ENCODE measurements at places on chromosomes 12 and 14.

DNA sequence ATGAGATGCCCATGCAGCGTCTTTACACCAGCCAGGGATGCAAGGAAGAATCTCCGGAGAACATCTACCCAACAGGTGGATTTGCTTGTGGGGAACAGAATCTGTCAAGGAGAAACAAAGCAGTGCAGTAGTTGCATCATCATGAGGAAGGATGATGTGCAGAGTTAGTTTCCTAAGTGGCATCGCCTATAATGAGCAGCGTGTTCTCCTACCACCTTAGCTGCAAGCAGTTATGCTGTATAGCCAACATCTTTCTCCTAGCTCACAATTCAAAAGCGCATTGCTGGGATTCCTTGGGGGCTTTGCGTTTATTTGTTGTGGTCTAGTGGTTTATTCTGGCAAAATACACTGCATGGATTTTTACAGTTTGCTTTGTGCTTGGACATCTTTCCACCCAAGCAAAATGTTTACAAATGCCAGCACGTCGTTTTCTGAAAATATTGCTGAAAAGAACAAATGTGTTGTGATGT is 233.0 kb downstream of the RGS6 start:
- no peak for DNase-seq

- DNase-seq, result no peak
Measured at GRCh38 chr12:68163560-68164081, 4.1 kb upstream of the IFNG start.

- DNase-seq, result no peak
Measured at GRCh38 chr14:74401504-74402241, 24.3 kb downstream of the SYNDIG1L start.

DNA sequence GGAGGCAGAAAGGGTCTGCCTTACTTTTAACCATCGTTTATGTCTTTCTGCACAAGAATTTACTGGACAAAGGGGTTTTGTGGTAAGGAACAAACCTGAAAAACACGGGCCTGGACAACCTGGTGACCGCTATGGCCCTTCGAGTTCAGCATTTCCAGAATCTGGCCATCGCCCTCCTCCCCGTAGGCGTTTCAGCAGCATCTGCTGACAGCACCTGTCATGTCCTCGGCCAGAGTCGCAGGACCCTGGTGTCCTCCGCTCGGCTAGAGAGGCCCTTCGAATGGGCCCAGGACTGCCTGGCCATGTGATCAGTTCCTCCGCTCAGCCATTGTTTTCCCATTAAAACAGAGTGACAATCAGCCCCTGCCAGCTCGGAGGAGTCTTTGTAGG is 142.8 kb upstream of the FKBP4 start:
- no peak for DNase-seq

GRCh38 chr12:14395074-14395778 is 29.7 kb downstream of the ATF7IP start:
- no peak for DNase-seq

DNA sequence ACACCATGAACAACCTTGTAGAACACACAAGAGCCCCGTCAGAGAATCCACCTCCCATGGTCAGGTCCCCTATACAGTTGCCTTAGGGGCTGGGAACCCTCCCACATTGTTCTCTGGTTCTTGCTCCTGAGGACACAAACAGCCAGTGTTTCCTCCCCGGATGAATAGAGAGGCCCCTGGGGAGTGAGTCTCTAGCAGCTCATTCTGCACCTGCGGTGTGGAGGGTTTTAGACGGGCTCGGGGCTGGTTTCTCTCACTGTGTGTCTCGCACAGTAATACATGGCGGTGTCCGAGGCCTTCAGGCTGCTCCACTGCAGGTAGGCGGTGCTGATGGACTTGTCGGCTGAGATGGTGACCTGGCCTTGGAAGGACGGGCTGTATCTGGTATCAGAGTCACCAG is 1052.1 kb downstream of the TMEM121 start:
- DNase-seq, result no peak

GRCh38 chr12:43636725-43637463 is 84.9 kb upstream of the ADAMTS20 start:
- DNase-seq, result no peak

GRCh38 chr12:26346736-26347135 is 151.4 kb downstream of the SSPN start:
- no peak for DNase-seq

DNA sequence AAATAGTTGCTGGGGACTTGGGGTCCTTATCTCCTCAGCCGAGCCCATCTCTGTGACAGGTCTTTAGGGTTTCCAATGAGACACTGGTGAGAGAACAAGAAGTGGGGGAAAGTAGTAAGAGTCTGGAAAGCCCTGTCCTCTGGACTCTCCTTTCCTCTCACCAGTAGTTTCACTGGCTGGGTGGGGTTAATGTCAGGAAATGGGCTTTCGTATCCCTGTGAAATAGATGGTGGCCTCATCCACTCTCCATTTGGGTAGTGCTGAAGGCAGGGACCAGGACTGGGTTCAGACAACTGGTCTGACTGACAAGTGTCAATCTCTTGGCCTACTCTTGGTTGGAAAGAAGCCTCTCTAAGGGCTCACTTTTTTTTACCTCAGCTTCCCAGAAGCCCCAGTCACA is 7.5 kb downstream of the ZNF385A start:
- DNase-seq, result no peak

- no peak for DNase-seq
Measured at GRCh38 chr14:56120091-56120691, 2.0 kb downstream of the PELI2 start.

DNA sequence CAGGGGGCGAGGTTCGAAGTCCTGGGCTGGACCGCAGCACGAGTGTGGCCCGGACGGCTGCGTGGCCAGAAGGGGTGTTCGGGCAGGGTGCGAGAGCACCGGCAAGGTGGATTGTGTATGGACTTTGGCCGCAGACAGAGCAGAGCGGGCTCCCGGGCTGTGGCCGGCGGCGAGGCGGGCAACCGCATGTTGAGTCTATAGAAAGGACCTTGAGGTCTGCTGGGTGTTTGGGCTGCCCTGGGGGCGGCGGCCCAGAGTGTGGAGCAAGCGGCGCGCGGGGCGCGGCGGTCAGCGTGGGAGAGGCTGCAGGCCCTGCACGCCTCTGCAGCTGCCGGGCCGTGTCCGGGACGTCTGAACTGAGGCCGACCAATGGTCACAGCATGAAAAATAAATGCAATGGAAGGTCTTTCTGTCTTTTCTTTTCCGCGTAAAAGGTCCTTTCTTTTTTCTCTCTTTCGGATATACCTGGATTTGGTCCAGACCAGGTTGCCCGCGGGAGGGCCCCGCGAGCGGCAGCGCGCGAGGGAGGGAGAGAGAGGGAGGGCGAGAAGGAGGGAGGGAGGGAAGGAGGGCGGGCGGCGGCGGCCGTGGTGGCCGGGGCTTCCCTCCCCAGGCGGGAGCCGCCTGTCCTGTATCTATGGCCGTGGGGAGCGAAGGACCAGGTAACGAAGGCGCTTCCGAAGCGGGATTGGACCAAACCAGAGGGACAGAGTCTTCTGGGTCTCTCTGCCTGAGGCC is 5.5 kb upstream of the HOXC9 start:
- no peak for DNase-seq

DNA sequence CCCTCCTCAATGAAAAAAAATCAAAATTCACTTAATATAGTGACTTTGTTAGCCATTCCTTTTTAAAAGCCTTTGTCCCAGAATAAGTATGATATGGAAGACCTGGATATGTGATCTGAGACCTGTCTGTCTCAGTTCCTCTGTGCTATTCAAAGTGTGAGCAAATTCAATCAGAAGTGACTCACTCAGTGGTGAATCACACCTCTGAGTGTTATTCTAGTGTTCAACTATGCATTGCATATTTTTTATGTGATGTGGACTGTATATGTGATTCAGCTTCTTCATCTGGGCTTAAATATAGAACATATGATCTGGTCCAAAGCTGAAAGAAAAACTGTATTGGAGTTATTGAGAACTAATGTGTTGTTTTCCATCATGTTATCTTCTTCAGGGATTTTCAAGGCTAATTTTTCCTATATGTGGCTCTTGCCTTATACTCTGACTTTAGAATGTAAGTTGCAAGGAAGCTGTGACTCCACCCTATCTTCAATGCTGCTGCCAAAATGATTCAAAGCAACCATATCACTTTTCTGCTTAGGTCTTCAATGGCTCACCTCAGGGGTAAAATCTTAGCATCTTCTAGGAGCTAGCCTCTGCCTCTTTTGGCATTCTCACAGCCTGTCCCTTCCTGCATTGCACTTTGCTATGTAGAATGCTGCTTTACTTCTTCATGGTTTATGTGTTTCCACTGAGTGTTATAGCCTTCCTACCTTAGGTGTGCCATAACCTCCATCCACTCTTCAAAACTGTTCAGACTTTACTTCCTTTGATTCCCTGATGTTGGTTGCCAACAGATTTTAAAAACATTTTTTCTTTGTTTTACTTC is 169.8 kb downstream of the OTOGL start:
- no peak for DNase-seq

GRCh38 chr14:65281991-65282895 is 130.3 kb upstream of the FUT8 start:
- DNase-seq, result peak; percentile 76

GRCh38 chr12:87642245-87642644 is 387.0 kb downstream of the C12orf50 start:
- no peak for DNase-seq

- no peak for DNase-seq
Measured at GRCh38 chr12:123094349-123095077, 56.4 kb downstream of the PITPNM2 start.

GRCh38 chr12:131104463-131105350 is 151.0 kb downstream of the ADGRD1 start:
- DNase-seq, result peak; percentile 74

- no peak for DNase-seq
Measured at GRCh38 chr12:1703771-1704722, 13.2 kb downstream of the ADIPOR2 start.

DNA sequence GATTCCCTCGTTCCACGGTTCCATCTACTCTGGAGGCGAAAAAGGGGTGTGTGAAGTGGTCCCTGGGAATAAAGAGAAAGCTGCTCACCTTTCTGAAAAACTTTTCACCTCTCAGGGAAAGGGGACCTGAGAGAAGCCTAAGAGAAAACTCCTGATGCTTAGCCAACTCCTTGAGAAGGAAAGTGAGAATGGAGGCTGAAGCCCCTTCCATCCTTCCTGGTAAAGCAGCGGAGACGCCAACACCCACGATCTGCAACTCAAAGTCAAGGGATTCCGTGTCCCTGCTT is 110.0 kb downstream of the ARF6 start:
- DNase-seq, result no peak

DNA sequence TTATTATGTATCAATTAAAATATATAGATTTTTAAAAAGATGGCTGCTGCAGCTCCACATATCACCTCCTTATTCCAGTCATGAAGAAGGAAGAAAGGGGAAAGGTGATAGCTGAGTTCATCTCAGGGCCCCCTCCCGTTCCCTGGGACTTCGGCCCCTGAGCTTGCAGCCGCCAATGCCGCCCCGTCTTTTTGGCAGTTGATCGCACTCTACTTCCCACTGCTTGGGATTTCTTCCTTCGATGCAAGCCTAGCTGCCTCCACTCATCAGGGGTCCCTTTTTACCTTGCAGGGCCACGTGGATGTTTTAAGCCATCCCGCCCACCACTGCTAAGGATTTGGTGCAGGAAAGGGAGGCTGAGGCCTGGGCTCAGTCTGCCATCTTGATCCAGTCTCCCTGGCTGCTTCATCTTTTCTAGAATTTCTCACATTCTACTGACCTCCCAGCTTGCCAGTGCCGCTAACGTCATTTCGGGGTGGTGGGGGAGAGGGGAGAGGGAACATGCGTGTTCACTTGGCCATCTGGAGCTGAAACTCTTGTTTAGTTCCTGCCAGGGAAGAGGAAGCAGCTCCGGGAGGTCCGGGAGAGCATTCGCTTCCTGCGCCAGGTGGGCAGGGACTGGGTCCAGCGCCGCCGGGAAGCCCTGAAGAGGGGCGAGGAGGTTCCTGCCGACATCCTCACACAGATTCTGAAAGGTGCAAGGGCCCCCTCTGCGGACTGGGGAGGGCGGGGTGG is 31.3 kb downstream of the CYP46A1 start:
- DNase-seq, result no peak

GRCh38 chr14:103624860-103625259 is 4.2 kb upstream of the KLC1 start:
- no peak for DNase-seq

- DNase-seq, result no peak
Measured at GRCh38 chr12:62698701-62699101, 232.1 kb downstream of the MON2 start.

DNA sequence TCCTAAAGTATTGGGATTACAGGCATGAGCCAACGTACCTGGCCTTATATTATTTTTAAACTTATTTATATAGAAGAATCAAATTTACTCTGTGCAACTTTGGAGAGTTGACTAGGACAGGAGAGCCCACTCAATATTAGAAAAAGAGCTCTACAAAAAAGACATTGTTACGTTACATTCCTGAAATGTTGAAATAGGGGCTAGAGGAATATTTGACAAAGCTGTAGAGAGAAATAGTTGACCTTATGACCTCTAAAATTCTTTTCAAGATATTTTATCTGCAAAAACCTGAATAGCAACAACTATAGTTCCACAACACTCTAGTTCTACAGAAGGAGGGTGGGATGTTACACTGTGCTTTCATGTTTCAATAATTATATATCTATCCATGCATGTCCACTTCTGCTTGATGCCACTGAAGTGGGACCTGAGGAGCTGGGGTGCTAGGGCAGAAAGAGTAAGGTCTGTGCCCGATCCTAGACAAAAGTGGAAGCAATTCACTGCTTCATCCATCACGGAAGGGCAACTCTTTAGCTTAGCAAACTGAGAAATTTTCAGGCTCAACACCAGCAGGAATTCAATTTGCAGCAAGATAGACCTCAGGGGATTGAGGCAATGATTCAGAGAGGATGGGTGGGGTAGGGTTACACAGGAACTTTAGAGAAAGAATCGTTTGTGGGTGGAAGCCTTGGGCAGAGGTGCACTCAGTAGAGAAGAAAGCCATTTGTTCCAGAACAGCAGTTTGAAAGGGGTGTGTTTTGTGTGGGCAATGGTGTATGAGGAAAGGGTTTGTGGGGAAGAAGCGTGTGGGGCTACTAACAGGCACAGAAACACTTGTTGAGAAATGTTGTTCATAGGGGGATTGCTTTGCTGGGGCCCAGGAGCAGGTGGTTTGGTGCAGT is 16.0 kb upstream of the RNASE10 start:
- DNase-seq, result no peak

DNA sequence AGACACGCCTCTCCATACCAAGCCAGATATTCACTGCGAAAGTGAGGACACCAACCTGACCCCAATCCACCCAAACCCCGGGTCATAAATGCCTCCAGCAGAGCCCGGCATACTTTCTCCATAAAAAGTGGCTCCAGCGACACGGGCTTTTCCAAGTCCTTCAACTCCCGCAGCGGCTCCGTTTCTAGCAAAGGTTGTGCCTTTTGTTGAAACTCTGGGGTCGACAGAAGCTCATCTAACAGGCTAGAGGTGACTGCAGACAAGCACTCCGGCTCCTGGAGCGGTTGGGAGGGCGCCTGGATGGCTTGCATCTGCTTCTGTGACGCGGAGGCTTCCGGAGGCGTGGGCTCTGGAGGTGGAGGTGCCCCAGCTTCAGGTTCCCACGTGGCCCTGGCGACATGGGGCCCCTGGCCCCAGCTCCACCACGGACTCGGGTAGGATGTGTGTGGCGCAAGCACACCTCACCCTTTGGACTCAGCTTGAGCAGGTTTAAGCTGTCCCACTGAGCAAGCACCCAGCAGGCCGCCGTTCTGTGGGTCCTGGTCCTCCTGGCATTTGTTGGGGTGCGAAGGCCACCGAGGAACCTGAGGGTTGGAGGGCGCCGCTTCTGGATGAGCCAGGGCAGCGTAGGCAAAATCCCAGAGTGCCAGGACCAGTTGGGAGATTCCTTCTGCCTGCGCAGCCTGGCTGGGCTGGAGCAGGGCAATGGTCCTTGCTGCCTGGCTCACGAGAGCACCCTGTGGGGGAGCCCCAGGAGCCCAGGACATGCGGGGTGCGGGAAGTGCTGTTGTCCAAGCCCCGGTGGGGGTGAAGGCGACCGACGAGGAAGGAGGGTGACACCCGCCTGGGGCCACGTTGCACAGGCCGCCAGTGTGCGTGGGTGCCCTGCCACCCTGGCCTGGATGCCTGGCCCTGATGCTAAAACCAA is 186.3 kb downstream of the ALG10 start:
- DNase-seq, result no peak
